ENCODE measurements at places on chromosomes 11 and 22.

DNA sequence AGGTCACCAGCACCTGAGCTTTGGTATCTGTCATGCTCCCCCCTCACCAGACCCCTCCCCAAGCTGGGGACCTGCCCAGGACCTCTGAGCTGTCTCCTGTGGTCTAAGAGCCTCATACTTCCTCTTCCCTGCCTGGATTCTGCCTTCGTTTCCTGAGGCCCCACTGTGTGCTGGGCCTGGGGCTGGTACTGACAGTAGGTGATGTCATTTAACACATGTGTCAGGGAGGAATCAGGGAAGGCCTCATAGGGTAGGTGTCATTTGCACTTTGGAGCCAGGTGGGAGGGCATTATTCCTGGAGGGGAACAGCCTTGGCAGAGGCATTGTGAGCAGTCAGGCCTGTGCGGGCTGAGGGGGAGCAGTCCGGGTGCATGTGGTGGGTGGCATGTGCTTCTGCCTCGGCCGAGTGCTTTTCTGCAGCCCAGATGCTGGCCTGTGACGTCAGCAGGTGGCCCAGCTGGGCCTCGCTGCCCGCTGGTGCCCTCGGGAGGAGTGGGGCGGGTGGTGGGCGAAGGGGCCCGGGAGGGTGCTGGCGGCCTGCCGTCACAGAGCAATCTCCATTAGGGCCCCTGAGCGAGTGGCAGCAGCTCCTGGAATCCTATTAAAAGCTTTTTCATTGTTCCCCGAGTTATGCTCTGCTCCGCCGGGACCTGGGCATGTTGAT, 9.1 kb downstream of the FLRT1 start:
- DNase-seq, result no peak

DNA sequence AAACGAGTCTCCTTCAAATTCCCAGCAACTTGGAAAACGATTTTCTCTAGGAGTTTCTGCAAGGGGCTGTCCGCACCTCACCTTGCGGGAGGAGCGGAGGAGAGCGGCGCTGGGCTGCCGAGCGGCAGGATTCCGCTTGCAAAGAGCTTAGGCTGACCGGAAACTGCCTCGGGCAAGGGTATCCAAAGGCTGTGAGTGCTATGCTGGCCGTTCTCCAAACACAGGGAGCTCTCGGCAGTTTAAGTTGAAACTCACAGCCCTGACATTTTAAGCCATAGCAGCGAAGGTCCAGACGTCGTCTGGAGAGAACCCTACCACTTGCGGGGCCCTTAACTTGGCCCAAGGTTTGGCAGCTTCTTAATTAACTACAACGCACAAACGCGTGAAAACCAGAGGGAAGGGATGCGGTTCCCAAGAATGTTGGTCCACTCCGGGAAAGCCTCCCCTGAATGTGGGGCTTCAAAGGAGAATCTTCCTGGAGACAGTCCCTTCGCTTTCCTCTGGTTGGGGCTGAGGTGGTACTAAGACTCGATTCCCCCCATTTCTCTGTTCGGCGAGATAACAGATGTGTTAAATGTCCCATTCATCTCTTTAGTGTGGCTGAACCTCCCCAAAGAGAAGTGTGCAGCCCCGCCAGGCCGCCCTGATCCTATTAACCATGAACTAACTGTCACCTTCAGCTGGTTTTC, 1.1 kb upstream of the DBX1 start:
- DNase-seq, result no peak

DNA sequence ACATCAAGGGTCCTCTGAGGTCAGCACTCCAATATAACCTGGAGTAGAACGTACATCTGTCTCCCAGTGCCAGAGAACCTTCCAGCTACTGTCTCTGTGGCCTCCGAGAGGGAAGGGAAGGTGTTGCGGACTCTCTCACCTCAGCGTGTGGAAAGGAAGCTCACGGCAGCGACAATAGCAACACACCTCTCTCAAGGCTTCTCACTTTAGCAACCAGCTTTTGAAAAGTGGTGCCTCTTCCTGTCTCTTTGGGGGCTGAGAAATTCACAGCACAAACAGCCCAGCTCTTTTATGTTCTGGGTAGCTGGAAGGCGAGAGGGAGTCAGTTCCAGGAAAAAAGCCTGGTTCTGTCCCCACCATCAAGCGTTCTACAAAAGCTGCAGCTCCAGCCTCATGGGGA, 156.9 kb upstream of the TBCEL start:
- DNase-seq, result no peak

DNA sequence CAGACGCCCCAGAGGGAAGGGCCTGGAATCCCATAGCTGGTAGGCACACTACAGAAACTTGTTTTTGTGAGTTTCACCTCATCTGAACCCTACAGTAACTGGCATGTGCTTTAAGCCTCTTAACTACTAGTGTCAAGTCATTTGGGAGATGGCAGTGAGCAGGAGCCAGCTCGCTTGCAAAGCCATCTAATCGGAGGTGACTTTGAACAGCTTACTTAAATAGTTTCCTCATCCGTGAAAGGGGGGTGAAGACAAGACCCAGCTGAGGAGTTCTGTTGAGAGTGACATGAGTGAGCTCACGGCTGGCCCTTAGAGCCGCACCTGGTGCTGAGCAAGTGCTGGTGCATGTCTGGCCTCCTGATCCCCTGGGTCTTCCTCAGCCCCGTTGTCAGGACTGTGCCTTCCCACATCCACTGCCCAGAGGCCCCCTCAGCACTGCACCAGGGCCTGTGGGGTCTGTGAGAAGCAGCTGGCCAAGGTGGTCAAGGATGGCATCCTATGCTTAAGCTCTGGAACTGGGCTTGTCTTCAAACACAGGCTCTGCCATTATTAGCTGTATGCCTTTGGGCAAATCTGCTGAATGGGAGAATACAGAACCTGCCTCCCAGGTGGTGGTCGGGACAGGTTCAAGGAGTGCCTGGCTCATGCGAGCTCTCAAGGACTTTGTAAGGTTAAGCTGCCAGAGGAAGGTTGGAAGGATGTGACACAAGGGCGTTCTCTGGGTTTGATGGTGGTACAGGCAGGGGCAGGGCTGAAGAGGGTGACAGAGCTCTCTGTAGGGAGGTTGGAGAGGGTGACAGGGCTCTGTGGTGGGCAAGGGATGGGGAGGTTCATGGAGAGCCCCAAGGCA, 27.3 kb downstream of the INCENP start:
- DNase-seq, result no peak

DNA sequence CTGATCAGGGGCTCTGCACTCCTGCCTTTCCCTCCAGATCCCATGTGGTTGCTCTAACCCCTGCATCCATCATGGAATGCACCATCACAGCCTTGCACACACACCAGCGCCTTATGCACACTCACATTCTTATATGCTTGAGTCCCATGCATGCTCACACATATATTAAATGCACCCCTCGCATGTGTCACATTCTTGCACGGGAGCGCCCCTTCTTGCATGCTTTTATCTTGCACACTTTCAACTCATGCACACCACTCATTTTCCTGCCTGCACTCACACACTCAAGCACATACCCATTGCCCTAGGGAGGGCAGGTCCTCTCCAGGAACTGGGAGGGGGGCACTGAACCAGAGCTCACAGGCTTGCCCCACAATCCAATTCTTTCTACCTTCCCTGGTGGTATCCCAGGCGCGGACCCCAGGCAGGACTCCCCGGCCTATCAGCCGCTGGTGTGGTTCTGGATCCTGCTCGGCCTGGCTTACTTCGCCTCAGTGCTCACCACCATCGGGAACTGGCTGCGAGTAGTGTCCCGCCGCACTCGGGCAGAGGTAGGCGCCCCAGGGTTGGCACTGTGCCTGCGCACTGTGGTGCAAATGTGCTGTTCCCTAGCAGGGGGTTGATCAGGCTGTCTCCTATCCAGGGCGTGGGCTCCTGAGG, 2.3 kb upstream of the CATSPERZ start:
- no peak for DNase-seq

DNA sequence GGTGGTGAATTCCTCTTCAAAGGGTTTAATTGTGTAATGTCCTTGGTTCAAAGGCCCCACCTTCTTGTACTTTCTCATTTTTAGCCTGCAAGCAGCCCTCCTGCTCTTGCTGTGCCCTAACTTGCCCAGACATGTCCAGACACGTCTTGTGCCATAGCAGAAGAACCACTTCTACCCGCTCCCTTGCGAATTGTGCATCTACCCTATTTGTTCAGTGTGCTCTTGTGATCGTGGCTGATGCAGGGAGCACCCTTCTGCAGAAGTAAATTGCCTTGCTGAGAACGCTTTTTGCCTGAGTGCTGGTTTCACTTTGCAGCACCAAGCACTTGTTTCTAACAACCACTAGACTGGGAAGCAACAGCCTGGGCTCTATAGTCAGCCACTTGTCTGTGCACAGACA, 249.4 kb downstream of the SBF2 start:
- no peak for DNase-seq

DNA sequence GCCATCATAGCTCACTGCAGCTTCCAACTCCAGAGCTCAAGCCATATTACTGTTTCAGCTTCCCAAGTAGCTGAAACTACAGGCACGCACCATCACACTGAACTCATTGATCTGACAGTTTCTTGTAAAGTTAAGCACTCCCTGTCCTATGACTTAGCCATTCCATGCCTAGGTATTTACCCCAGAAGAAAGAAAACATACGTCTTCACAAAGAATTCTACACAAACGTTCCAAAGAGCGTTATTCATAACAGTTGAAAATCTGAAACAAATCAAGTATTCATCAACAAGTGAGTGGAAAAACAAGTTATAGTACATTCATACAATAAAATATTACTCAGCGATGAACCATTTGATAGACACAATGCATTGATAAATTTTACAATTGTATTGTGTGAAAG, 7.8 kb upstream of the NLRP10 start:
- DNase-seq, result no peak

- DNase-seq, result peak; percentile 83
Observed at GRCh38 chr11:18721561-18722292, 4.3 kb downstream of the IGSF22 start.

- peak; percentile 86 for DNase-seq
Observed at GRCh38 chr22:39490135-39490798, 11.8 kb upstream of the MIEF1 start.

GRCh38 chr11:71311928-71312510, 59.6 kb upstream of the SHANK2 start:
- no peak for DNase-seq

DNA sequence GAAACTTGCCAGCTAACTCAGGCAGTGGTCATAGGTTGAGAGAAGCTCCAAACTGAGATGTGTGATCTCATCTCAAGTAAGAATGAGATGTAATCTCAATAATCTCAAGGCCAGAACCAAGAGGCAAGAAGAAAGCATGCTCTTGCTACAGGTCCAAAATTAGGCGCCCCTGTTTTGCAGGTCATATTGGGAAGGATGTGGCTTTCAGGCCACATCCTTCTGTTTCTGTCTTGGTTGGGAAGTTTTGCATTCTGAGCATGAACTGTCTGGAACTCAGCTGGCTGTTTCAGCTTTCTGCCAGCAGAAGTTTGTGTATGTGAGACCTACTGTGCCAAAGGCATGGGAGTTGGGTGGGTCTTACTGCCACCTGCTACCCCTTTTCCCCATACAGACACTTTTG, 67.5 kb upstream of the MS4A8 start:
- no peak for DNase-seq

DNA sequence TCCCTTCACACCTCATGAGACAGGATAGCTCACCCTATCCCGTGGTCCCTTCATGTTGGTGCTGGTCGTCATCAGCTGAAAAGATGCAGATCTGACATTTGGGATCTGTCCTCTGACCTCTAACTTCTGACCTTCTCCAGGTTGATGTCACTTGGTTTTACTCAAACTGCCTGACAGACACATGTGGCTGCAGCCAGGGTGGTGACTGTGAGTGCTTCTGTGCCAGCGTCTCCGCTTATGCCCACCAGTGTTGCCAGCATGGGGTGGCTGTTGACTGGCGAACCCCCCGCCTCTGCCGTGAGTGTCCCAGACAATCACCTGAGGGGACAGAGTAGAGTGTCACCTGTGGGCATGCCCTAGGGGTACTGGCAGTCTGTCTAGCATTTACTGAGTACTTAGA, 49.7 kb downstream of the OTOG start:
- DNase-seq, result no peak

DNA sequence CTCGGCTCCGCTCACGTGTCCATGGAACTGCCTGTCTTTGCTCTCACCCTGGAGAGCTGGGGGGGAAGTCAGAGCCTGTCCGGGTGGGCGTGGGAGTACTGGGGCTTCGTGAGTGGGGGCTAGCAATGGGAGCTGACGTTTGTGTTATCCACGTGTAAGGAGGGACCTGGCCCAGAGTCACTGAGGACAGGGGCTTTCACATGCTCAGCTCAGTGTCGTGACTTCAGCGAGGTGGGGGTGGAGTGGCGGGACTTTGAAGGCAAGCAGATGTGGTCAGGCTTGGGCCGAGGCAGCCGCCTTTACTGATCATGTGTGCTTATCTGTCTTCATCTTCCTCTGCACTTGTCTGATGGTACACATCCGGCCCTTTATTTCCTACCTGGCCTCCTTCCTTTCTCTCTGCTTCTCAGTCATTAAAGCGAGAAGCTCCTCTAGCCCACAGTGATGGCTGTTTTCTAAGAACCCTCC, 113.1 kb upstream of the NNMT start:
- DNase-seq, result peak; percentile 56

DNA sequence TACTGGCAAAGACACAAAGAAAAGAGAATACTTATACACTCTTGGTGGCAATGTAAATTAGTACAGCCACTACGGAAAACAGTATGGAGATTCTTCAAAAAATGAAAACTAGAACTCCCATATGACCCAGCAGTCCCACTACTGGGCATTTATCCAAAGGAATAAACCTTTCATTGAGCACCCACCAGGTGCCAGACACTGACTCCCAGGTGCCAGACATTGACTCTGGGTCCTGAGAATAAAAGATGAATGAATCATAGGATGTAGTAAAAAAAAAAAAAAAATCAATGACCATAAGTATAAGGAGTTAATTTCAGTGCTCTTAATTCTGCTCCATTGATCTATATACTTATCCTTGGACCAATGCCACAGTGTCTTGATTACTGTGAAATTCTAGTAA, 28.2 kb downstream of the HEPHL1 start:
- no peak for DNase-seq

DNA sequence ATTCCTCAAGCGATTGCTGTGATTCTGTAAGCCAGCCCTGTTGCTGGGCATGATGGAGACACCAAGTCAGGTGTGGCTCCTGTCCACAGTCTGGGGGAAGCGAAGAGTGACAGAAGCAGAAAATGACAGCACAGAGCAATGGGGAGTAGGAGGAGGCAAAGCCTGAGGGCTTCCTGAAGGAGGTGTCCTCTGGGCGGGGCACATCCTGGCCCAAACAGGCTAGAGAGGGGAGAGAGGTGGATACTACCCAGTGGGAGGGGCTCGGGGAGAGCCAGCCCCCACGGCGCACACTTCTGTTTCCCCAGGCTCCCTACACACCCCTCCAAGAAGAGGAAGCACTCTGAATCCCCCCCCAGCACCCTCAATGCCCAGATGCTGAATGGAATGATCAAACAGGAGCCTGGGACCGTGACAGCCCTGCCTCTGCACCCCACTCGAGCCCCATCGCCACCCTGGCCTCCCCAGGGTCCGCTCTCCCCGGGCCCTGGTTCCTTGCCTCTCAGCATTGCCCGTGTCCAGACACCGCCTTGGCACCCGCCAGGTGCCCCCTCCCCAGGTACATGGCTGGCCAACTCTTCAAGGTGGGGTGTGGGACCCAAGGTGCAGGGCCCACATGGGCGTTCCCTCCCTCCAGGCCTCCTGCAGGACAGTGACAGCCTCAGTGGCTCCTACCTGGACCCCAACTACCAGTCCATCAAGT, 18.9 kb downstream of the MYRF start:
- no peak for DNase-seq
